Fibroblast of skin of left biceps (primary cell): ENCODE measurements at places on chromosomes 13 and 19.

- DNase-seq: no peak
Measured at GRCh38 chr19:54196536-54196935, 4.1 kb upstream of the RPS9 start.

- no peak for DNase-seq
Measured at GRCh38 chr13:99190147-99190985, 10.3 kb upstream of the UBAC2 start.

- DNase-seq: no peak
Measured at GRCh38 chr13:33940256-33940655, 122.3 kb downstream of the RFC3 start.

DNA sequence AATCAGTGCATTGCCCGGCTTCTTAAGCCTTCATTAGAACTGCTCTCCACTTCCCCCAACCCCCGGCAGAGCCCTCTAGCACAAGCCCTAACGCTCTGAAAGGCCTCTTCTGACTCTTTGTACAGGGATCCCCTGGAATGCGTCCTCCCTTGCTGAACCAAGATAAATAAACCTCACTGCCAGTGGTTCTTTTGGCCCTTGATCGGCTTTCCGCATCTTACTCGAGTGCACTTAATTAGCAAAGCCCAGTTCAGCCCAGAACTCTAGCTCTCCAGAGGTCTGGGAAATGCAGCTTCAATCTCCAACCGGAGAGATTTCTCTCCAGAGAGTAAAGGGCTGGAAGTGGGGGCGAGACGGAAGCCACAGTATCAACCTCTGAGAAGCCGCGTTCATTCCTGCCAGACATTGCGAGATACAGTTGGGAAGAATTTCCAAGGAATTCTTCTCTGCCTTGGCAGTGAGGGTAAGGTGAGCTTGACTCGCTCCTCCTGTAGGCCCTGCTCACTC is 8.7 kb upstream of the ZNF444 start:
- DNase-seq: no peak

- no peak for DNase-seq
Measured at GRCh38 chr13:95124959-95125358, 176.3 kb downstream of the ABCC4 start.

DNA sequence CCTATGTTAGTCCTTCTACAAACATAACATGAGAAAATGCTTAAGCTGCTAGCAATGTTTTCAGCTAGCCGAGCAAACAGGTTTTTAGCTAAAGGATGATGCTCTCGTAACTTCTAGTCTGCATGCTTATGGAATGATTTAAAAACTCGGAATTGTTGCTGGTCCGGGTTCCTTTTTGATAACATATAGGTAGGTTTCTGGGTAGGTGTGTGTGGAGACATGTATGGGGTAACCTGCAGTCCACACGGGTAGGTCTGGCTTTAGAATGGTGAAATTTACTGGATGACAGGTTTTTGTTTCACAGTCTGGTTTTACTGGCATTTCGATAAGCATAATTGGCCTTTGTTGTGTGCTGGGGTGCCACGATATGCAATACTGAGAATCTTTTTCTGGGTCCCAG is 4.4 kb downstream of the ZNF813 start:
- no peak for DNase-seq

DNA sequence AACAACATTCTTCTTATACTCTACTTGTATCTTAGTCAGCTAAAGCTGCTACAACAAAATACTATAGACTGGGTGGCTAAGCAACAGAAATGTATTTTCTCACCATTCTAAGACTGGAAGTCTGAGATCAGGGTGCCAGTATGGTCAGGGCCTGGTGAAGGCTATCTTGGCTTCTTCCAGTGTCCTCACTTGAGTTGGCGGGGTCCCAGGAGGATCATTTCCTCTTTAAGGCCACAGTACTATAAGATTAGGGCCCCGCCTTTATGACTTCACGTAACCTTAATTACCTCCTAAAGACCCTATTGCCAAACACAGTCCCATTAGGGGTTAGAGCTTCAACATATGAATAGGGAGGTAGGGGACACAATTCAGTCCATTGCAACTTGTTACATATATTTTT is 30.7 kb upstream of the DOCK9 start:
- no peak for DNase-seq

- DNase-seq: no peak
Measured at GRCh38 chr19:2034729-2035589, 16.1 kb downstream of the MKNK2 start.

DNA sequence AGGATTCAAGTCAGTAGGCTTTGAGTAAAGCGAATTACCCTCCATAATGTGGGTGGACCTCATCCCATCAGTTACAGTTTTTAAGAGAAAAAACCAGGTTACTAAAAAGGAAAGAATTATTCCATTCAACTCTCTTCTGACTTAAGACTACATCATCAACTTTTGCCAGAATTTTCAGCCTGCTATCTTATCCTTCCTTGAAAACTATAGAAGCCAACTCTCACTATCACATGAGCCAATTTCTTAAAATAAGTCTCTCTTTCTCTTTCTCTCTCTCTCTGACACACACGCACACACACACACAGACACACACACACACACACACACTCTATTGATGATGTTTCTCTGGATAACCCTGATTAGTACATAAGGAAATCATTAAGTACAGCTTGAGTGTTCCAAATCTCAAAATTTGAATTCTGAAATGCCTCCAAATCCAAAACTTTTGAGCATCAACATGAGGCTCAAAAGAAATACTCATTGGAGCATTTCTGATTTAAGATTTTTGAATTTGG is 217.0 kb upstream of the PRR20A start:
- DNase-seq: no peak

DNA sequence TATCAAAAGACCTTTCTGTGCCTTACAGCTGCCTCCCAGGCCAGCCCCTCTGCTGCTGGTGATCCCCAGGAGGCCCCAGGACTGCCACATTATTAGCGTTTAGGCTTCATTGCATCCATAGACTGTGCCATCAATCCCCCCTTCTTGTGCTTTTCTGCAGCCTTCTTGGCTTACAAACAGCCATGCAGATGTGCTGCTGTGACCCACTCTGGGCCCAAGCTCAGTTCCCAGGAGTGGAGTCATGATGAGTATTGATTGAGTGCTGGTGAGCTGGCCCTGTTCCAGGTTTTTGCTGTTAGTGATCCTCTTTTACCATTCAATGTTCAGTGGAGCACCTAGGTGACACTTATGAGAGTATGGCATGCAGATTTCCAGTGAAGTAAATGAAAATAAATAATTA is 59.9 kb upstream of the SLAIN1 start:
- no peak for DNase-seq

DNA sequence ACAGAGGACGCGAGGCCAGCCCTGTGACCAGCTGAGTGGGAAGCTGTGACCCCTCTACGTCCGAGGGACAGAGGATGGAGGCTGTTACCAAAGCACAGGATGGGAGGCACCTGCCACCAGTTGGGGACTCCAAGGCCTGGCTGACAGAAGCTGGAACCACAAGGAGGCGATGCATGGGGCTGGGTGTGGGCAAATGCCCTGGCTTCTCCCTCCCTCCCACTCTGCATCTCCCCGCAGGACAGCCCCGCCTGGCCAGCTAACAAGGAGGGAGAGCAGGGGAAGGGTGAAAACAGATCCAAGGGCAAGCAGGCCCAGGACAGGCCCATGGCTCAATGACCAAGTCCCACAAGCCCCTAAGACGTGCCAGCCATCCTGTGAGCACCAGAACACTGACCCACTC is 28.6 kb downstream of the AKT2 start:
- no peak for DNase-seq

DNA sequence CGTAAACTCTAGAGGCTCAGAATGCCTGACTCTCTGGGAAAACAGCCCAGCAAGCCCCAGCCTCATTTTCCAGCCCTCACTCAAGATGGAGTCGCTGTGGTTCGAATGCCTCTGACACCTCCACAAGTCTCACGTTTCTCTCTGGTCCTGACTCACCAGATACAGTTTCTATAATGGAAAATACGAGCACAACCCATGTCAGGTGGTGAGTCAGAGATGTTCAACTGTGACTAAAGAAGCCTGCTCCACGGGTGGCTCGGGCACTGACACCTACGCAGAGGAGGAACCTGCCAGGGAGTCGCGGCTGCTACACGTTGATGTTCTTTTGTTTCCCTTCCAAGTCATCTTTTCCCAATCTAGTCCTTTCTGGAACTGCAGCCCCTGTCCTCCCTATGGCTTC is 87.1 kb upstream of the STK24 start:
- no peak for DNase-seq

- DNase-seq: no peak
Measured at GRCh38 chr19:21202865-21203494, 61.1 kb downstream of the ZNF431 start.

- DNase-seq: no peak
Measured at GRCh38 chr13:92721620-92722019, 505.0 kb upstream of the GPC6 start.

- no peak for DNase-seq
Measured at GRCh38 chr19:4322942-4323665, 15.5 kb downstream of the STAP2 start.

DNA sequence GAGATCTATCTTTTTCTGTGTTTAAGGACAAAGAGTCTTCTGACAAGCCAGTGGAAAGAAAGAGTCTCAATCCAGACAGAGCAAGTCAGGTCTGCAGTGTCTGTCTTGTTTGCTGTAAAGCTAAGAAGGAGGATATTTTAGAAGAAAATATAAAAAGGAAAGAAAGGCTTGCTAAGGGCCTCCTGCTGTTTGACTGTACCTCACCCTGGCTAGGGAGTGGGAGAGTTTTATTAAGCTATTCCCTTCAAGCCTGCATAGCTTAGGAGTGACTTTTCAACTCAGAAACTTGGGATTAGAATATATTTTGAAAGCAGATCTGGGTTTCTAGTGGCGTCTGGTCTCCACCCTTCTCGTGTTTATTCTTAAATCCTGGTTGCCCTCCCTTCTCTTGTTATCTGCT is 460.0 kb downstream of the COG6 start:
- DNase-seq: no peak

GRCh38 chr13:79678100-79678499 is 197.1 kb downstream of the NDFIP2 start:
- DNase-seq: no peak

GRCh38 chr13:78197231-78197630 is 278.6 kb upstream of the EDNRB start:
- no peak for DNase-seq

- DNase-seq: no peak
Measured at GRCh38 chr19:45499196-45500180, 1.2 kb downstream of the PPM1N start.

- no peak for DNase-seq
Measured at GRCh38 chr13:21328836-21329477, 130.1 kb downstream of the ZDHHC20 start.

- DNase-seq: no peak
Measured at GRCh38 chr19:32017176-32017953, 328.0 kb upstream of the ZNF507 start.

DNA sequence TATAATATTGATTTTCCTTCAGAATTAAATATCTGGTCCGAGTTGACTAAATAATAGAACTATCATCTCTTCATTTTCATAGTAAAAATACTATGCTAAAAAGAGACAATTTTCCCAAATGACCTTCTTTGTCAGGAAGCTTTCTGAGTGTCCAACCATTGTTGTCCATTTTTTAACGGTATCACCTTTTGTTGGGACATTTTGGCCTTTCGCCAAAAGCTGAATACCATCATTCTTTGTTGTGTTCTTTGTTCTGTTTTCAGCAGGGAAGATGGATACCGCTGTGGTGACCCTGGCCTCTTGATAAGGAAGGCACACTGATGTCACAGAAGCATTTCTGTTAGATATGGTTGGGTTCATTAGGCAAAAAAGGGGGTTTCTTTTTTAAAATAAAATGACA is 654.4 kb upstream of the GPC6 start:
- DNase-seq: no peak

GRCh38 chr13:48892053-48892687 is 83.5 kb upstream of the FNDC3A start:
- peak; percentile 69 for DNase-seq

DNA sequence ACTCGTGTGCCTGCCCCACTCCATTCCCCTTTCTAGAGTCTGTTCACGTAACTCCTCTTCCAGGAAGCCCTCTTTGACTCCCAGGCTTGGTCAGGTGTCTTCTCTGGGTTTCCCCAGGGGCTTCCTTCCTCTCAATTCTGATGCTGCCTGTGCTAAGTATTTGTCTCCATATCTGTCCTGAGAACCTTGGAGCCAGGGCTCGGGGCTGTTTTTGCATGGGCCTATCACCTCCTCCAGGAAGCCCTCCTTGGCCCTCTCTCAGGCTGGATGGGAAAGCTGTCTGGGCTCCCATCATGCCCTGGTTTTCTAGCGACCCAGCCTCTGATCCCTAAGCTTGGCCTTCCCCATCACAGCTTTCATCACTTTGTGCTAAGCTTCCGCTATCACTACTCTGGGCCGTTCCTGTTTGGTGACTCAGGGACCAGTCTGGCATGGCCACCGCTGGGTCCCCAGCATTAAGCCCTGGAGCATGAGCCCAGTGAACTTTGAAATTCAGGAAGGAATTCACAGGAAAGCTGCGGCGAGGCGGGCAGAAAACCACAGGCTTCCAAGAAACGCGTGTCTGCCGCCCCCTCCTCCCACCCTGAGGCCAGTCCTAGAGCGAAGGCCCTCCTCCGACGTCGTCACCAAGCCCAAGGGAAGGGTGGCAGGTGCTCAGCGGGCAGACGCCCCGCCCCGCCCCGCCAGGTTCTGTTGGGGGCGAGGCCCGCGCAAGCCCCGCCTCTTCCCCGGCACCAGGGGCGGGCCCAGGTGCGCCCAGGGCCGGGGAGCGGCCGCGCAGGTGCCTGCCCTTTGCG is 486 bp upstream of the SPINT2 start:
- no peak for DNase-seq

DNA sequence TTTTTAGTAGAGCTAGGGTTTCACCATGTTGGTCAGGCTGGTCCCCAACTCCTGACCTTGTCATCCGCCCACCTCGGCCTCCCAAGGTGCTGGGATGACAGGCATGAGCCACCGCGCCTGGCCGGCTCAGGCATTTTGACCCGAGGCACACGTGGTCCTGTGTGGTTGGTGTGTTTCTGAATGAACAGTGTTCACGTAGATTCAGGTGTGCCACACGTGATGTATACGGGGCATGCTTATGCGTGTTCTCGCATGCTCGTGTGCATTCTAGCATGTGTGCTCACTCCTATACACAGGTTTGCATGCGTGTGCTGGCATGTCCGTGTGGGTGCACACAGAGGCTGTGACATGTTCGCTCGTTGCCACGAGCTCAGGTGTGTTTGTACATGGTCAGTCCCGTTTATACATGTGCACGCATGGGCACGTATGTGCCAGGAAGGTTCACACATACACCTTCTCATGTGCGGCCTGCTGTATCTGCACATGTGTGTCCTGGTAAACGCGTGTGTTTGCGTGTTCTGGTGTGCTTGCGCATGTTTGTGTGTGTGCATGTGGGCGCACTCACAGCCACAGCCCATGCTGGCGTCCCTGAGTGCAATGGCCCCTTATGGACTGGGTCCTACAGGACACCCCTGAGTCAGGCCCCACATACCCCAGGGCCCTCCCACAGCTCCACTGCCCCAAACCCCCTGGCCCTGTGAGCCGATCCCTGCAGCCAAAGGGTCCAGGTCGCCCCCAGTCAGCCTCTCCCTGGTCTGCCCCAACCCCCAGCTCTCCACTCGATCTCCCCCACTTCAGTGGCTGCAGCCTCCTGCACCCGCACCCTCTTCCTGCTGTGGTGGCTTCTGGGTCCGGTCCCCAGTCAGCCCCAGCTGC is 20.6 kb upstream of the TCF3 start:
- DNase-seq: no peak
